ENCODE measurements at places on chromosomes 1 and 21.

- peak; percentile 85 for DNase-seq
These were observed 10.9 kb upstream of the CD101 start for GRCh38 chr1:116990612-116991151.

GRCh38 chr1:66416295-66416694 is 117.7 kb upstream of the SGIP1 start:
- peak; percentile 79 for DNase-seq

DNA sequence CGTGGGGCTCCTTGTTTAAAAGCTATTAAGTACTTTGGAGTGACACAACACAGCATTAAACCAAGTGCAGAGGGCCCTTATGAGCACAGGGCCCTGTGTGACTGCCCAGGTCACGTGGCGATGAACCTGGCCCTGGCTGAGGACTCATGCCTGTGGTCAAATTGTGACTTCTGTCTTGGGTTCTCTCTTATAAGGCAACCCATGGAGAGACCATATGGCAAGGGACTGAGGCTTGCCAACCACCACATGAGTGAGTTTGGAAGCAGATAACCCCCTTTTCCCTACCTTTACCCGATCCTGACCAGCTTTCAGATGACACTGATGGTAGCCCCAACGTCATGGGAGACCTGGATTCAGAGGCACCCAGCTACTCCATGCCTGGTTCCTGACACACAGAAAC is 140.5 kb downstream of the ZBTB18 start:
- no peak for DNase-seq

- no peak for DNase-seq
These were observed 2.4 kb downstream of the TMCC2 start for GRCh38 chr1:205229916-205230700.

DNA sequence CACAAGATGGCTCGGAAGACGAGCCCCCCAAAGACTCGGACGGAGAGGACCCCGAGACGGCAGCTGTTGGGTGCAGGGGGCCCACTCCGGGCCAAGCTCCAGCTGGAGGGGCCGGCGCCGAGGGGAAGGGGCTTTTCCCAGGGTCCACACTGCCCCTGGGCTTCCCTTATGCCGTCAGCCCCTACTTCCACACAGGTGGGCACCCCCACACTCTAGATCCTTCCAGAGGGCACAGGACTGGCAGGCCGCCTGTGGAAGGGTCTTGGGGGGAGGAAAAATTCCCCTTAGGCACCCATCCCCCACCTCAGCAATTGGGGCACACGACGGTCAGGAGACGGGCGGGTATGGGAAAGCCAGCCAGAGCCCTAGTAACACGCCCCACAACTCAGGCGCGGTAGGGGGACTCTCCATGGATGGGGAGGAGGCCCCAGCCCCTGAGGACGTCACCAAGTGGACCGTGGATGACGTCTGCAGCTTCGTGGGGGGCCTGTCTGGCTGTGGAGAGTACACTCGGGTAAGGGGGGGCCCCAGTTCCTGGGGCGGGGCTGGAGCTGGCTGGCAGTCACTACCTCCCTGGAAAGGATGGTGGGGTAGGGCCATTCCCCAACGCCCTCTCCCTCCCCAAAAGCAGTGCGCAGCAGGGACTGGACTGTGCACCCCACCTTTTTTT is 16.1 kb downstream of the NOC2L start:
- DNase-seq = peak; percentile 41

GRCh38 chr1:42056460-42056859 is 96.8 kb upstream of the GUCA2B start:
- DNase-seq = no peak

GRCh38 chr1:229753764-229754551 is 127.9 kb downstream of the URB2 start:
- DNase-seq = no peak

GRCh38 chr1:186569856-186570255 is 108.9 kb upstream of the PDC start:
- no peak for DNase-seq

DNA sequence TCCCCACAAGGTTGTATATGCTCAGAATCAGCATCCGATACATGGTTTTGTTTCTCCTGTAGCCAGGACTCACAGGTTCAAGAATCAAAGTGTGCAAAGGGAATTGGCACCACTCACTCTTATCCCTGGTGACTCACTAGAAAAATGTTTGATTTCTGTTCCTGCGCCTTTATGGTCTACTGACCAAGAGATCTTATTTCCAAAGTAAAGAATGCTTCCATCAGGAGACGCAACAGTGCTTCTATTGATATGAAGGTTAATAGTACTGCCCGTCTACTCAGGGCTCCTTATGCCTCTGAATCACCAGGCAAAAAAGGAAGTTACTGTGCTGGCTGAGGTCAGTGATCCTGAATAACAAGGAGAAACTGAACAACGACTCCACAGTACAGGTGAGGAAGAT is 1392.0 kb upstream of the PRMT6 start:
- DNase-seq = no peak

GRCh38 chr1:230798491-230798890 is 51.3 kb downstream of the CAPN9 start:
- DNase-seq = no peak

DNA sequence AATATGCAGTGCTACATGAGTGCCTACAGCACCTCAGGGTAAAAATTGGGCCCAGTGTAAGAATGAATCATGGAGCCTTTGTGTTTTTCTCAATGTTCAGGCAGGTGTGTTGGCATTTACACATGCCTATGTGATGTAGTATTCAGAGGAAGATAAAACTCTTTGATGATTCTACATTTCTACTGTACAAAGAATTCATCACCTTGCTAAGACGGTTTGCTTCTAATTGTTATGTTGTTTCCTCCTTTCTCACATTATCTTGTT is 867.3 kb downstream of the TTLL7 start:
- no peak for DNase-seq

DNA sequence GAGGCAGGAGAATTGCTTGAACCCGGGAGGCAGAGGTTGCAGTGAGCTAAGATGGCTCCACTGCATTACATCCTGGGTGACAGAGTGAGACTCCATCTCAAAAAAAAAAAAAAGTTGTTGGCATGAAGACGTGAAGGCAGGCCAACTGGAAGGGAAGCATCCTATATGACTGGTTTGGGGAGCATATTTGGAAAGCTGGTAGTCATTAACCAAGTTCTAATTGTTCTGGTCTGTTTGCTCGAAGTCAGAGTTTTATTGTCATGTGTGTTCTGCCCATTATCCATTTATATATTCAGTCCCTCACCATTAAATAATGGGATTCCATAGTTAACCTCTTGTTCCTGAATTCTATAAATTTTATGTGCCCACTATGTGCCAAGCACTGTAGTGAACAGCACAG is 3.3 kb upstream of the GLRX2 start:
- DNase-seq = peak; percentile 20

DNA sequence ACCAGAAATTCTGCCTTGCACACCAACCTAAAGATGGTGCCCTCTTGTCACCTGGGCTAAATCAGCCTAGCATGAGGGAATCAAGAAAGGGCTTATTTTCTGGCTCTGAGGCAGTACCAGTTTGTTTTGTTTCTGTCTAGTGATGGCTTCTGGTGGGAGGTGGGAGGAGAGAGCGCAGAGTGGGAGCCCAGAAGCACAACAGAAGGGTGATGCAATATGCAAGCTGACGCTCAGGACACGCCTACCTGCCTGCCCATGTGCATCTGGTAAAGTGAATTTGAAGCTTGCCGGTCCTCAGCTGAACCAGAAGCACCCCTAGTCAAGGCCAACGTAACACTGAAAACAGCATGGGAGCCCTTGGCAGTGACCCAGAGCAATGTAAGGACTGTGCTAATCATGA is 138.4 kb upstream of the TIAM1 start:
- no peak for DNase-seq

GRCh38 chr1:153958111-153958960 is at the start of gene CRTC2:
Gene CRTC2, minus strand, starts transcription at chr1:153958612. Its CDS starts 115 bp downstream, at chr1:153958497.
- DNase-seq = peak; percentile 99

GRCh38 chr1:200075938-200076546 is 48.5 kb downstream of the NR5A2 start:
- peak; percentile 82 for DNase-seq

DNA sequence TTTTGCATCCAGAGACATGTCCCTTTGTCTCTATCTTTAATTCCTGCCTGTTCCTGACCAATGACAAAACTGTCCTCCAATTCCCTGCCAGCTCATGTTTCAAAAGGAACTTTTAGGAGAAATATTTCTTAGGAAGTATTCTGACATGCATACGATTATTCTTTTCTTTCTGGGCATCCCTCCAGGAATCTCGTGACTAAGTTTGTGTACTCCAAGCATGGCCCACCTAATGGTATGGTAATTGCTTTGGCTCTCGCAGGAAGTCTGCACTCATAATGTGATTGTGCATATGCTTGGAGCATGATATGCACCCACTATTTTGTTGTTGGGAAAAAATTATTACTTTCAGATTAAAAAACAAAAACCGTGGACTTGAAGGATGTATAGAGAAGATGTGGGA is 256.4 kb downstream of the PRDM2 start:
- DNase-seq = peak; percentile 92

GRCh38 chr1:65062339-65062738 is 85.7 kb upstream of the AK4 start:
- DNase-seq = no peak

- DNase-seq = no peak
These were observed 33.2 kb downstream of the KCTD3 start for GRCh38 chr1:215600258-215600792.

DNA sequence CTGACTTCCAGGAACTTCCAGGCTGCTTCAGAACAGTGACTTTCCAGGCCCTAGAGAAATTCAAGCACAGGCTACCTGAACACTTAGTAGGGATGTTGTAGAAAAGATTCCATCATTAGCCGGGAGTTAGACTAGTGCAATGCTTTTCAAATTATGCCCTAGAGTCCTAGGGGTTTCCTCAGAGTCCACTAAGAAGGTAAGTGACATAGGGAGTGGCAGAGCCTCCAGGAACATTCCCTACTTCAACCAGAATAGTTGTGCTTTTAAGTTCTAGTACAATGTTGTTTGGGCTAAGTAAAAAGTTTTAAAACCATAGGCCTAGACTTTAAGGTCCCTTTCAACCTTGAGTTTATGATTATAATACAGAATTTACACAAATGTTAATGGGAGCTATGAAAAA is 9.1 kb upstream of the GOLPH3L start:
- no peak for DNase-seq

DNA sequence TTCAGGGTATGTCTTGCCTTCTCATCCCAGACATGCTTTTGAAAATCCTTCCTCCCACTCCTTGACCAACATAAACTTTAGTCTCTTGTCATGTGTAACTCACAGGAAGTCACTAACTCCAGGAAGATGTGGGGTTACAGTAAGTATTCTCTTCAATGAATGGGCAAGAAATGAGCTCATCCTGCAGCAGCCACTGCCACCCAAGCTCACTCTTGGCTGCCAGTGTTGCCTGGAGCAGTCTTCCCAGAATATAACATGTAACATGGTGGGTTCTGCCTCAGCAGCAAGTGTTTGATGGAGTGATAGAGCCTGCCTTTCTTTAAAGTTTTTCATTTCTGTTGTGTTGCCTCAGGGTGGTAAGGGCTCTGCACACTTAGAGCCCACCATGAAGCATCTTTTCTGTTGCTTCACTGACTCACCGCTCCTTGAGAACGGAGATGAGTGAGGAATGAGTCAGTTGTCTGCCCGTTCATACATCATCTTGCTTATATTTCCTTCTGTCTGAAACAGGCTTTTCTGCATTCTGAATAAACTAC is 187.0 kb downstream of the TPR start:
- DNase-seq = peak; percentile 93

DNA sequence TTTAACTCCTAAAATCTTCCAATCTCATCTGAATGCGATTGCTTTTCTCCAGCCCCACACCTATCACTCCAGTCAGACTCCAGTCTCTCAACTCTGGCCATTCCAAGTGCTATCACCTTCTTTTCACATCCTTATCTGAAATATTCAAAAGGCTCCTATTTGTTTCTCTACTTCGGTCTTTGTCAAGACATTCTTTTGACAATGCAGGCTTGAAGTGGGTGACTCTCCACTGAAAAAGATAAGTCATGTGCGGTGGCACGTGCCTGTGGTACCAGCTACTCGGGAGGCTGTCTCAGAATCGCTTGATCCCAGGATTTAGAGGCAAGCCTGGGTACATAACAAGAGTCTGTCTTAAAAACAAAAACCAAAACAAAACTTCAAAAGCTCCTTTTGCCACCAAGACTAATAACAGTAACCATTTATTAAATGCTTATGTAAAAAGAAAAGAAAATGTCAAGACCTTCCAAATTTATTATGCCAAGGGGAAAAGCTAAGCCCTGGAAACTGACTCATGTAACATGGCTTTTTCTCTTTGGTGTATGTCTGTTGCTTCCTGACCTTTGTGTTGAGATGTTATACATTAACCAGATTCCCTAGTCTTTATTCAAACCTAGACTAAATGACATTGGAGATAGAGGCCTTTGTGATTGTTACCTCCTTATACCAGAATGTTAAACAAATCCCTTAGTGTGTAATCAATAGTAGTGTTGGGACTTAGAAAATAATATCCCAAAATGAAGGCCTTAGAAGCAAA is 3.6 kb downstream of the ALG14 start:
- DNase-seq = no peak

- DNase-seq = no peak
These were observed 11.3 kb downstream of the TXNIP start for GRCh38 chr1:145985129-145985501.

DNA sequence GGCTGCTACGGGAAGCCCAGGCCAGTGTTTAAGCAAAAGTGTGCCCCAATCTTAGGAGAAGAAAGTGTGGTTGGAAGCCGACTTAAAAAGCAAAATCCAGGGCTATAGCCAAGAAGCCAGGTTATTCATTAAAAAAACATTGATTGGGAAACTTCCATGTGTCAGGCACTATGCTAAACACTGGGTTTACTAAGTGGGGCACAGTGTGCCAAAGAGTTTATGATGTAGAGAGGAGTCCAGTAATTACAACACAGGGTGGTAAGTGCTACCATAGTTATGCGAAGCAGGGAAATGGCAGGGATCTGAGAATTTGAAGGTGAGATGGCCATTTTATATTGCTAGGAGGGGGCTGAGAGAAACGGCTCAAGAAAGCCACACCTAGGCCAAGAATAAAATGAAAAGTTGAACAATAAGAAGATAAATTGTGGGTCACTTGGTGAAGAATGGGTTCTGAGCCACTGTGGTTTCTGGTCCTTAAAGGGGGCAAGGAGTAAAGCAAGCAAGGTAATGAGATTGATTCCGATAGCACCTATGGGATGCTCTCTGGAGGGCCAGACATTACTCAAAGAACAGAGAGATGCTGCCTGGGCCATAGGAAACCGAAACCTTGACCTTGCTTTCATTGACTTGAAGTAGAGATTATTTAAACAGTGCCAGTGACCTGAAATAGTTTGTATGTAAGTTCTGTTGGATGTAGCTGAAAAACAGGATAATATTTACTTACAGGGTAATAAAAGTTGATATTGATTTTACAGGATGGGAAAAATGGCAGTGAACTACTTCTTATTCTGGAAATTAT is 177.8 kb downstream of the GIPC2 start:
- peak; percentile 69 for DNase-seq

GRCh38 chr1:60402216-60402615 is 328.6 kb upstream of the C1orf87 start:
- DNase-seq = no peak

Data from foreskin fibroblast (primary cell).